ENCODE measurements at places on chromosomes 11 and 22.
A peak's percentile ranks its signal among the peaks of the same experiment; 100 is the strongest.

- H3K4me1 ChIP-seq, result peaks cover 21% of the 10 kb centered on the region
- H3K36me3 ChIP-seq, result peaks cover 11% of the 10 kb centered on the region
- peak overlapping the region; percentile 100 for H3K4me3 ChIP-seq
- no peak for DNase-seq
- peak overlapping the region; percentile 90 for H3K27ac ChIP-seq
Observed at GRCh38 chr22:37953062-37953436, 352 bp downstream of the C22orf23 start.

- no peaks in the 10 kb centered on the region for H3K36me3 ChIP-seq
- no peak overlapping the region for H3K4me3 ChIP-seq
Observed at GRCh38 chr11:27991736-27992135, 116.2 kb downstream of the KIF18A start.

DNA sequence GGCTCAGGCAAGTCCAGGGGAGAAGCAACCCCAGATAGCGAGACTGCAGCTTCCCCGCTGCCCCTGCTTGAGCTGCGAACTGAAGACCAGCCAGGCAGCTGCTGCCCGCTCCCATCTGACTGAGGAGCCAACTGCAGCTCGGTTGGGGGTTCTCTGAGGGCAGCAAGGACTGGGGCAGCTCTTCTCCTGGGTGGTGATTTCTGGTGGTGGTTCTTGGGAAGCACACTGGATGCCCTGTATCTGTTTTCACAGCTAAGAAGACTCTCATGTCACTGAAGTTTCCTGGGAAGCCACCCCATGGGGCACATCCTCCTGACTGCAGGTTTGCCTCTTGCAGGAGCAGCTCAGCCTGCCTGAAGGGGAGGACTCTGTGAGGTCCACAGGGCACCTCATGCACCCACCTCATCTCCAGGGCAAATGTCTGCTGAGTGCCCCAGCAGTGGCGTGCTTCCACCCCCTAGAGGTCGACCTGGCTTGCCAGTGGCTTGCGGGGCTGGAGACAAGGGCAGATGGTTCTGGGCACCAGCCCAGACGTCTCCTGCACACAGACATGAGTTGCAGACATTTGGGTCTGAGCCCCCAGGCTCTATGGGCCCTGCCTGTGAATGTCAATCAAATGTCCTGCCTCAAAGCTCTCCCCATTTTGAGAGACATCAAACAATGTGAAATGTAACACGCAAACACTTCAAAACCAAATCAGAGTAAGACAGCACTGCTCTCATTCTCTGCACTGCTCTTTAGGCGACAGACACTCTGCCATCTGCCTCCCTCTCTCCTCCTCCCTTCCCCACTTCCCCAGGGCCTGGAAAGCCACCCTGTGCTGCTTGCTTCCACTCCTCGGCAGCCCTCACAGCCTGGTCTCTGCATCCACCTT, 800.9 kb downstream of the BRD1 start:
- DNase-seq, result no peak
- no peak overlapping the region for H3K27ac ChIP-seq
- H3K4me3 ChIP-seq, result no peak overlapping the region
- peaks cover 7% of the 10 kb centered on the region for H3K4me1 ChIP-seq

DNA sequence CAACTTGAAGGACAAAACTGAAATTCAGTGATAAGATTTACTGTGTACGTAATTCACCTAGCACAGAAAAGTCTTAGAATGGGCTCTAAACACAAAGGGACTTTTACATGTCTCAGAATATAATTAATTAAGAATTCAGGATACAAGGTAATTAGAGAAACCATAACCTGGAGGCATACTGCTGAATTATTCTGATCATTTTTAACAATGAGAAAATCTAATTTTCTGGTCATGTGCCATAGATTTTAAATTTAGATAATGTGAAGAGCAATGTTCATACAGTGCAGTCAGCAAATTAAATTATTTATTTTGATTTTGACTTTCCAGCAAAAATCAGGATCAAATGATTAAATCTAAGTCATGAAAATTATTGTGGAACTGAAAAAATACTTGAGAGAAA, 67.0 kb upstream of the MTNR1B start:
- H3K36me3 ChIP-seq, result no peaks in the 10 kb centered on the region
- H3K27ac ChIP-seq, result peak overlapping the region; percentile 8
- H3K4me3 ChIP-seq, result no peak overlapping the region
- no peak for DNase-seq
- H3K4me1 ChIP-seq, result no peaks in the 10 kb centered on the region
- H3K27me3 ChIP-seq, result no peaks in the 10 kb centered on the region

DNA sequence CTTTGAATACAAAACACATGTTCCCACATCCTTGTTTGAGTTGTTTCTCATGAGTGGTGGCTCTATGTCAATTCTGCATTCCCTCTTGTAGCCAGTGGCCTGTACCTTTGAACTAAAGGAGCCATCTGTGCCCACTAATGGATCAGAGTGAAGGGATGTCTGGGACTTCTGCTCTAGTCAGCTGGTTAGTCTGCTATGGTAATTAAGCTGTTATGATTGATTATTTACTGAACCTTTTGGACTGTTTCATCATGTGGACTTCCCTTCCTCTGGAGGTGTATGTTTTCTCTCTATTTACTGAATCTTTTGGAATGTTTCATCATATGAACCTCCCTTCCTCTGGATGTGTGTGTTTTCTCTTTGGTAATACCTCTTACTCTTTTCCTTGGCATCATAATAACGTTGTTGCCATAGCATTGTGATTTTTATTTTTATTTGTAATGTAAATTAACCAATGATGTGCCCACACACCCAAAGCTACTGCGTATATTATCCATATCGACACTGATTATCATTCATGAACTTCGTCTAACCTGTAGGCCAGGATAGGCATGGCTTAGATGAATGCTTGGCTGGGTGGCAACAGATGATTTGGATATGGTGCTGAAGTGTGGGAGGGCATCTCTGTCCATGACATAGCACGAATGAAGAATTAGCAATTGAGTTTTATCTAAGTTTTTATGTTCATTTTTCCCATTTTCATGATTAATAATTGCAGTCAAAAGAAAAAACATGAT, 112.3 kb upstream of the SORL1-AS1 start:
- no peak overlapping the region for H3K27ac ChIP-seq
- peaks cover 14% of the 10 kb centered on the region for H3K36me3 ChIP-seq
- DNase-seq, result no peak
- H3K27me3 ChIP-seq, result peaks cover 4% of the 10 kb centered on the region
- H3K4me1 ChIP-seq, result peaks cover 16% of the 10 kb centered on the region
- H3K4me3 ChIP-seq, result no peak overlapping the region

DNA sequence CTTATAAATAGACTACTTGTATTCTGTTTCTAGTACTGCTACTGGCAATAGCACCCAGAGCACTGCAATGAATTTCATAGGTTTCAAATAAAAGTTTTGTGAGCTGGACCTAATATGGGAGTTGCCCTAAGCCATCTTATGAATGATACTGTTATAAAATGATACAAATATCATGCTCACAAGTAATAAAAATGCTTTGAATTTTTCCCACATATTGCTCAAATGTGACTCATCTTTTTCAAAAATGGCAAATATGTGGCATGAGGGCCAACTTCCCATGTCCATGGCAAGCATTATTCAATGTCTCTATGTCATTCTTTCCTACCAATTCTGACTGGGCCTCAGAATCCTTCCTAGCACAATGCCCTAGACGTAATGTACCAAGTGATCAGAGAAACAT, 137.6 kb downstream of the TRPC6 start:
- H3K27me3 ChIP-seq, result no peaks in the 10 kb centered on the region
- no peak overlapping the region for H3K4me3 ChIP-seq
- no peaks in the 10 kb centered on the region for H3K4me1 ChIP-seq
- H3K36me3 ChIP-seq, result no peaks in the 10 kb centered on the region
- no peak overlapping the region for H3K27ac ChIP-seq
- no peak for DNase-seq

DNA sequence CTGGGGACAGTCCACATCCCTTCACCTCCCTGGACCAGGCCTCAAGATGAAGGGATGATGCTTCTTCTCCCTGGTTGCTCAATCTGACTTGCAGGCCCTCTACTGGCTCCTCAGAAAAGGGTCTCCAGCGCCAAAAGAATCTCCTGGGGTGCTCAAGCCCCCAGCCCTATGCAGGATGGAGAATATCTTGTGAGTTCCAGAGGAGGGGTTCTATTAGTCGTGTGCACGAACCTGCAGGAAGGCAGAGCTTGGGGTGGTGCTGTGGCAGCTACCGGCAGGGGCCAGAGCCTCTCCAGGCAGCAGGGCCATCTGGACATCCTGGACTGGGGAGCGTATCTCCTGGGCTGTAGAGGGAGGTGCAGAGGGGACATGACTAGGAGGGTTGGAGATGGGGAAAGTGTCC, 1339.5 kb downstream of the BRD1 start:
- H3K27me3 ChIP-seq, result peaks cover 78% of the 10 kb centered on the region
- peak overlapping the region; percentile 66 for H3K4me3 ChIP-seq
- no peak overlapping the region for H3K27ac ChIP-seq
- H3K36me3 ChIP-seq, result no peaks in the 10 kb centered on the region

DNA sequence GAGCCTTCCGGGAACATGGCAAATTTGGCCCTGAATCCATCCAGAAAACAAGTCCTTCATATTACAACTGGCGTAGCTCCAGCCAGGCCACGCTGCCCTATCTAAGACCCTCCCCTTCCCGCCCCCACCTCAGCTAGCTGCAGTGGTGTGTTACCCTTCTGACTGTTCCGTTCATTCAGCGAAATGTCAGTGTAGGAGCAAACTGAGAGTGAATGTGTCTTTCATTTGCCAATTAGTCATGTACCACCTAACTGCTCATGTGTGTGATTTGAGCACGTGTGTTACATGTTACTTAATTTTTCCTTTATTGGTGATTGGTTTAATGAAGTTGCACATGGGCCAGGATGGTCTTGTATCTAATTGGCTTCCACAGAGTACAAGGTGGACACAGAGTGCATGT, 34.8 kb upstream of the POU2AF1 start:
- no peaks in the 10 kb centered on the region for H3K36me3 ChIP-seq
- H3K27me3 ChIP-seq, result peaks cover 18% of the 10 kb centered on the region
- peaks cover 6% of the 10 kb centered on the region for H3K4me1 ChIP-seq
- no peak overlapping the region for H3K4me3 ChIP-seq

GRCh38 chr11:115872416-115872815, 368.2 kb upstream of the CADM1 start:
- H3K4me3 ChIP-seq, result no peak overlapping the region
- H3K4me1 ChIP-seq, result no peaks in the 10 kb centered on the region
- H3K36me3 ChIP-seq, result no peaks in the 10 kb centered on the region
- no peak overlapping the region for H3K27ac ChIP-seq
- no peak for DNase-seq
- H3K27me3 ChIP-seq, result peaks cover 4% of the 10 kb centered on the region

DNA sequence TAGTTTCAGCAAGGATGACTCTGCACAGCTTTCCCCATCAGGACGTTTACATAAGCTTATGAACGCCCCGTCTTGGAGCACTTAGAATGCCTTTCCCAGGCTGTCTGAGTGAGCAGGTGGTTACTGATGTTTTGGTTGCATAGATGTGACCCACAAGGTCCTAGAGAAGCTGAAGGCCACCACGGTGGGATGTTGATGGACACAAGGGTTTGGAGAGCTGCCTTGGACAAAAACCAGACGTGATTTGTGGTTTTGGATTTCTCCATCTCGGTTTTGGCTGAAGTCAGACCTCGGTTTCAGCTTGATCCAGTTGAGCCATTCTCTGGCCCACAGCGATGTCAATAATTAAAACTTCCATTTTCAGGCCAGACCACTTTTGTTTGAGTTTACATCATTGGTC, 151.9 kb downstream of the LDLRAD3 start:
- no peaks in the 10 kb centered on the region for H3K27me3 ChIP-seq
- no peak overlapping the region for H3K27ac ChIP-seq
- DNase-seq, result no peak
- H3K36me3 ChIP-seq, result peaks cover 24% of the 10 kb centered on the region
- no peak overlapping the region for H3K4me3 ChIP-seq

- no peak overlapping the region for H3K4me3 ChIP-seq
- no peak for DNase-seq
- H3K27ac ChIP-seq, result no peak overlapping the region
- no peaks in the 10 kb centered on the region for H3K36me3 ChIP-seq
- peaks cover 1% of the 10 kb centered on the region for H3K4me1 ChIP-seq
- no peaks in the 10 kb centered on the region for H3K27me3 ChIP-seq
Observed at GRCh38 chr11:23551706-23552105, 691.4 kb upstream of the CCDC179 start.

DNA sequence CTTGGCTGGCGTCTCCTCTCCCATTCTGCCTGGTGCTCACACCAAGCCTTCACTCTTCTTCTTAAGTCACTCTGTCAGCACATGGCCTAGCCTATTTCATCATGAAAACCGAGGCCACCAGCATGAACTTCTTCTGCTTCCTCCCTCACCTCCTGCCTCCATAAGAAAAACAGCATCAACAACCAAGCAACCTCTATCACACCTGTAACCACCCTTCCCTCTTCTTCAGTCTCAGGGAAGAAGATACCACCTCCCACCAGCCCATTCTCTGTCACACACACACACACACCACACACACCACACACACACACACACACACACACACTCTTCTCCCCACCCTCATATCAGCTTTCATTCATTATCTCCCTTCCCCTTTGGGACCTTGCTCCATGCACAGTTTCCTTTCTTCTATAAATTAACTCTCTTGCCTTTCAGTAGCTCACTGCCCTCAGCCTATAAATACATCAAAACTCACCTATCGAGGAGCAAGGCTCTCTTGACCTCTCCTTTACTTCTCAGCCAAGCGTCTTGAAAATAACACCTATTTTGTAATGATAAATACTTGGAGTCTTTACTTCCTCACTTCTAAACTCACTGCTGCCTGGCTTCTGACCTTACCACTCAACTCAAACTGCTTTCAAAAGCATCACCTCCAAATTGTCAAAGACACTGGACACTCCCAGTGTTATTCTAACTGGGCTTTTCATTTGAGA, 36.6 kb downstream of the SC5D start:
- H3K27ac ChIP-seq, result no peak overlapping the region
- H3K36me3 ChIP-seq, result no peaks in the 10 kb centered on the region
- no peaks in the 10 kb centered on the region for H3K4me1 ChIP-seq
- H3K27me3 ChIP-seq, result peaks cover 3% of the 10 kb centered on the region
- no peak for DNase-seq
- H3K4me3 ChIP-seq, result no peak overlapping the region

GRCh38 chr11:12182676-12183541, 72.5 kb downstream of the MICAL2 start:
- H3K36me3 ChIP-seq, result no peaks in the 10 kb centered on the region
- H3K4me1 ChIP-seq, result peaks cover 24% of the 10 kb centered on the region
- no peak overlapping the region for H3K4me3 ChIP-seq

DNA sequence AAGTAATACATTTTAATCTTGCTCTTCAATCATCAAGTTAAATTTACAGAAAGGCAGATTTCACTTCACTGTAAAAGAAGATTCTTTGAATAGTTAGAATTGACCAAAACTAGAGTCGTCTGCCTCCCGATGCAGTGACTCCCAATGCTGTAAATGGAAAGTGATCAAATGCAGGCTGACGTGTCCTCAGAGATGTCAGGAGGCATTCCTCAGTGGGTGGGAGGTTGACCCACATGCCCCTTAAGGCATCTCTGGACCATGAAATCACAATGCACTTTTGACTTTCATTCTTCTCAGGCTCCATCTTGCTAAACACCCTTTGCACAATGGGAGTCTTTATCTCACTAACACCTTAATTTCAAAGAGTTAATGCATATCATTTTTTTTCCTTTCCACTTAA, 19.0 kb upstream of the CECR2 start:
- H3K27me3 ChIP-seq, result no peaks in the 10 kb centered on the region
- no peak overlapping the region for H3K27ac ChIP-seq
- DNase-seq, result no peak
- no peaks in the 10 kb centered on the region for H3K36me3 ChIP-seq

Data from progenitor cell of endocrine pancreas (in vitro differentiated cells).